CD4-positive, alpha-beta T cell treated with Interleukin-4 for 1 hour (primary cell): ENCODE measurements at places on chromosomes 16 and 17.

GRCh38 chr17:63613663-63614062 is 8.6 kb upstream of the MAP3K3 start:
- no peak for DNase-seq

DNA sequence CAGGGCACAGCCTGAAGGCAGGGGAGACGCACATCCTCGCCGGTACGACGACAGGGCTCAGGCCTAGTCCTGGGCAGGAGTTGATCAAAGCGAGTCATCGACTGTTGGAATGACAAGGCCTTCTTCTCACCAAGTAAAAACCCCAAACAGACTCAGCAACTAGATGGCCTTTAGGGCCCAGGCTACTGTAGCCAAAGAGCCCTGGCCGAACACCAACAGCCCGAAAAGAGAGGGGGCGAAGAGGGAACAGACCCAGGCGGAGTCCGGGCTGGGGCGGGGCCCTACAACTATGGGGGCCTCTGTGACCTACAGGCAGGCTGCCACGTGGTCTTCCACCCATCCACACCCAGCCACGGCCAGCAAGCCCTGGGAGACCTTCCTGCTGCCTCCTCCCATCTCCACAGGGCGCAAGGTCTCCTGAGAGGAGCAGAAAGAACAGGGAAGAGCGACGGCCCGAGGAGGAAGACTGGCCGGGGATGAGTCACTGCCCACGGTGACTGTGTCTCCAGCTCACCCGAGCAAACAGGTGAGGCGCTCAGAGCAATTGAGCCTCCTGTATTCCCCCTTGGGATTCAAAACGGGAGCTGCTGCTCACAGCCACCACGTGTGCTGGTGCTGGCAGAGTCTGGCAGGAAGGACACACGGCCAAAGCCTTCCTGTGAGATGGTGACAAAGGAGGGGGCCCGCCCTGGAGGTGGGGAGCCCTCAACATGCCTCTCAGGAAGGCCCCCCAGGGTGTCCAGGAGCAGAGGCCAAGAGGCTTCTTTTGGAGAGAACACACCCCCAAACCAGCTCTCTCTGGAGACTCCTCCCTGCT is 17.7 kb downstream of the SLC16A3 start:
- no peak for DNase-seq

DNA sequence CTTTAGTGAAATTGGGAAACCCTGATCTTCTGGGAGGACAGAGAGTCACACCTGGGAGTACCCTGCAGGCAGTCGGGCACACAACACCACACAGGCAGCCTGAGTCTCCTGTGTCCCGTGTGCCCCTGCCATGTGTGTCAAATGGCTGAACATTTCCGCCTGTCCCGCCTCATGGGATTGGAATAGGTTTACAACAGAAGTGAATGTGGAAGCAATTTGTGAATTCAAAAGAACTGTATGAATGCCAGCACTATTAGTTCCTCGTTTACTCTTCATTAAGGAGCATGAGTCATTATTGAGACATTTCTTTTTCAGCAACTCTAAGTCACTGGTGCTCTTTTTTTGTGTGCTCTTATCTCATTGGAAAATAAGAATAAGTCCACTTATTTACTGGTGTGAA is 226.5 kb downstream of the PMP22 start:
- no peak for DNase-seq

DNA sequence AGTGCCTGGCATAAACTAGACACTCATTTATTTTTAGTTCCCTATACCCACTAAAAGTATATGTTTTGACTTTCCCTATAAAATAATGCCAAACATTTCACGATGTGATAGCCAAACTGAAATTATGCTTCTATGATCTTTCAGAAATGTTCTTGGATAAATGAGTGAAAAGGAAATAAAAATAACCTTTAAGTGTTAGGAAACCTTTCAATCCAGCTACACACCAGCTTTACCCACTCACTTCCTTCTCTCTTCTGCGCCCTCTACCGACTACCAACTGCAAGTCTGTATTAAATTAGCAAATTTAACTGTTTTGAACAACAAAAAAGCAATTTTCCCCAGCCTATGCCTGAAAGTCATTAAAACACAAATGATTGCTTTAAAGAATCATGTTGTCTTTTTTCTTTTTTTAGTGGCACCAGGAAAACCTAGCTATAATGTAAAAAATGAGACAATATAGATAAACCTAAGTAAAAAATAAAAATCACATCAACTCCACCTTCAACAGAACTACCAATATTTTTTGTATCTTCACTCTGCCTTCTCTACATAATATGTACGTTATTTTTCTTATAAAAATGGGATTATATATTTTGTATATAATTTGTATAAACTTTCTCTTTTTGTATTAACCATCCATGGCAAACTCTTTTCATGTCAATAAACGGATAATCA is 13.2 kb upstream of the TMEM100 start:
- peak; percentile 28 for DNase-seq

DNA sequence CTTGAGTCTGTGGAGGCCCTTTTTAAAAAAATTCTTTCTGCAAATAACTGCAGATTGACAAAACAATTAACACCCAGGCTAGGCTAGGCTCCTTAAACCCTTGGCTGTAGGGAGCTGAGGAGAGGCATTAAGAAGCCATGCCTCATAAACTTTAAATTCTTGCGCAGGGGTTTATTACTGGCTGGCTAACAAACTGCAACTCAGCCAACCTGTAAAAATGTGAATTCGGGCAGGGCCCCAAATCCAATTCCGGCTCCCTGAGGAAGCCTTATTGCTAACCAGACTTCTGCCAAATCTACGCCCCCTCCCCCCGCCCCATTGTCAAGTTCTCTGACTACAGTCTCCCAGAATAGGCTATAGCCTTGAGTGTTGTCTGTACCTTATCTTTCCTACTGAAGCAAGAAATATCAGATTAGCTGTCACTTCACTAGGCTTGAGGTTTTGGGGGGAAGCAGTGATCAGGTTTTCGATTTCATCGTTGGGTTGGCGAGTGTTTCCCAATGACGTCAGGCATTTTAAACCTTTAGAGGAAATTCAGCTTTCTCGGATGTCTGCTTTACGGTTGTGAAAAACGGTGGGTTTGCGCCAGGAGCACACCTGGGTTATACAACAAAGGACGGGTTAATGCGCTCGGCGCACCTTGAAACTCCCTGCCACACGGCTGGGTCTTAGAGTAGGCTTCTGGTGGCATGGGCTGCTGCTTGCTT is 2.0 kb downstream of the CDH3 start:
- DNase-seq: no peak

DNA sequence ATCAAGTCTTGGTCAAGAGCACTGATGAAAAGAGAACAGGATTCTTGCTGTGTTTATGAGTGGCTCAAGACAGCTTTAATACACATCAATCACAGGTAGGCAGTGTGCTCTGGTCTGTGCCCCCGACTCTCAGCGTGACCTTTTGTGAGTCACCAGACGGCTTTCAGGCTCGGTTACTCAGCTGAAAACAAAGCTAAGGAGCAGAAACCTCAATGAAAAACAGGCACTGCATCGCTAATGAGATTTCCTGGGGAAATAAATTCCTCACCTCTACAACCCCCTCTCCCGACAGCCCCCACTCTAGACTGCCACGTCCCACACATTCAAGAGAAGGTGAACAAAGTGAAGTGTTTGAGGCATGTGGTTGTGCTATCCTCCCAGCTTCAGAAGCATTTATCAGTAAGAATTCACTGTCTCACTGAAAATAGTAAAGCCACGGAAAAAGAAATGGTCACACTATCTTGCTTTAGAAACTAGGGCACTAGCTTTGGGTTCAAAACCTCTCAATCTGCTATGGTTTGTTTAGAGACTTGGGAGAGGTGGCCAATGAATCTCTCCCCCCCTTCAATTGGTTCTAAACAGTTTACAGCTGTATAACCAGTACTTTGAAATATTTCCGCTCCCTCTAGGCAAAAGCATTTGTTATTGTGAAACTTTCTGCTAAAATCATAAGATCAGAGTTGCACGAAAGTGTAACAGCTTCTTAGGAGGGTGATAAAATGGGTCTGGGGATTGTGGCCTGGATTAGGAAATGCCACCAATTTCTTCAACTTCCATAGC is 199.5 kb upstream of the PMFBP1 start:
- no peak for DNase-seq
